Stimulated activated CD4-positive, alpha-beta T cell treated with anti-CD3 and anti-CD28 coated beads, TNF-alpha, amount 100 ng/mL, for 1 hour (primary cell): ENCODE measurements at places on chromosomes 7 and 10.

DNA sequence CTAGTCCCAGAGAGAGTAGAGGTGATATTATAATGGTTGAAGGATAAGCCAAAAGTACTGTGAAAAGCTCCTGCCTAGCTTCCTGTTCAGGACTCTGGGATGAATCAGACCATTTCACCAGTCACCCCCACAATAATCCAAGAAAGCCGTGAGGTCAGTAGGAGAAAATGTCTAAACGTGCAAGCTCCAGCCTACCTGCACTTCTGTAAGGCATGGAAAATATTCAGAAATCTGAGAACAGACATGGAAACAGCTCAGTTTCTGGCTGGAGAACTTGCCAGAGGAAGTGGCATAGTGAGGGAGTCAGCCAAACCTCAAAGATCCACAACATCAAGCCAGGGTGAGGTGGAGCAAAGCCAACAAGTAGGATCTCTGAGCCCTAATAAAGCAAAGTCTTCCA is 58.2 kb downstream of the ELAPOR2 start:
- DNase-seq = no peak

GRCh38 chr7:131039355-131039762 is 288.3 kb upstream of the MKLN1 start:
- no peak for DNase-seq

DNA sequence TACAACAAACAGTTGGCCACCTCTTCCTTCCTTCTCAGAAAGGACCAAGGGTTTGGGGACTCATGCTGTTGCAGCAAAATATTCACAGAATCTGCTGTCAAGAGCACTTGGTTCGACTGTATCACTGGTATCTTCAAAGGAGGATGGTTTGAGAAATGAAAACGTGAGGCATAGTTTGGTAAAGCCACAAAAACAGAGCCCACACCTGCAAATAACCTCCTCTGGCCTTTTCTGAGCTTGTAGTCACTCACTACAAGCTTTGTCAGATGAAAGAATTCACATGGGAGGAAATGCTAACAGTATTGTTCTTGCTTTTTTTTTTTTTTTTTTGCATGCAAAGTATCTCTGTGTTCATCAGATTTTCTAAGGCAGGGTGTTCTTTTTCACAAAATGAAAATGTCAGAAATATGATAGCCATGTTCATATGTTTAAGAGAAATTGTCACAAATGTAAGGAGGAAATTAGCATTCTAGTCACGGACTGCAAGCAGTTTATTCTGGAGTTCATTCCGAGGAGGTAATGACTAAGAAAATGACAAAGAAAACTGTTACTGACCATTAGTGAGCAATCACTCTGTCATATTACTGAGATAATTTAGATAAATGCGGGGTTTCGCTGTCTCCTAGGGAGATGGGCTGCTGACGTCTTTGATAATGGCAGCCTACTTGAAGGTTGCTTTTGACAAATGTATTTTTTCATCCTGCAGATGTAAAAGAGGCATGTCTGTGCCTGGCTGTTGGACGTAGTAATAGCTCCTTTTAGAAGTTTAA is 117.8 kb upstream of the MYO3A start:
- DNase-seq = no peak

DNA sequence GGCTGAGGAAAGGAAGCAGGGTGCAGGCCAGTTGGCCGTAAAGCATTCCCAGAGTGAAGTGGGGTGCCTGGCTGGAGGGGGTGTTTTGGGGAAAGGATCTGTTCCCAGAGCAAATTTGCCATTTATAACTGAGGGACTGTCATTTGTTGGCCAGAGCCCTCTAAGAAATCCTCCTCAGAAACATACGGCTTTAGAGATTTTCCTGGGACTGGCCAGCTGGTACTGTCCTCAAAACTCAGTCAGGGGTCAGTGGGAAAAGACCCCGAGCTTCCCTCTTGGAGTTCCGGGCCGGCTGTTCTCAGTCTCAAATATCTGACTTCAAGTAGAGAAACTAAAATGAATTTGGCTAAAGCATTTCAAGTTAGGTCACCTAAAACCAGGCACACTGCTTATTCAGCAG is 55.9 kb downstream of the ETV1 start:
- no peak for DNase-seq

DNA sequence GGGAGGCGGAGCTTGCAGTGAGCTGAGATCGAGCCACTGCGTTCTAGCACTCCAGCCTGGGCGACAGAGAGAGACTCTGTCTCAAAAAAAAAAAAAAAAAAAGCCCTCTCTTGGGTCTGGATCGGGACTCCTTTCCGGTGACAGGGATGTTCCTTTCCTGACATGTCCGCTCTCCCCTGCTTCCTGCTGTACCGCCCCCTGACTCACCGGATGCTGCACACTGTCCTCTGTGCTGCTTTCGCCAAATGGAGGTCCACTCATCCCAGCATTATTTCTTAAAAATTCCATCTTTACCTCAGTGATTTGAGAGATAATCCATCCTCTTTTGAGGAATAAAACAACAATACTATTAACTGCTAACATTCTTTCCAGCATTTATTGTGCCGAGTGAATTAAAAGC is 113.8 kb upstream of the EEPD1 start:
- no peak for DNase-seq

- no peak for DNase-seq
Observed at GRCh38 chr10:112666094-112666493, 219.1 kb downstream of the VTI1A start.

- DNase-seq = no peak
Observed at GRCh38 chr7:138032770-138033169, 30.9 kb upstream of the CREB3L2 start.

DNA sequence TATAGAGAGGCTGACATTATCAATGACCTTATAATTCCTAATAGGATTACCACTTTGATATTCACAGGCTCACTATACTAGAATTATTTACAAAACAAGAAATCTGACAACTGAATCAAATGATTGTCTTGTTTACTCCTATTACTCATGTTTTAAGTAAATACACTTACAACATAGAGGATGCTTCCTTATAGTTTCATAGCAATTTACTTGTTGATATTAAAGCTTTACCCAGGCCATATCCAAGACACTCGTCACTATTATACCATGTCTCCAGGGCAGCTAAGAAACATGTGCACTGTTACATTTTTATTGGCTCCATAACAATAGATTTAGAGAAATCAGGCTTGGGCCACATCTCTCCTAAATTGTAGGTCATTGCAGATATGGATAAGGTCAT is 276.9 kb downstream of the HGF start:
- no peak for DNase-seq

- DNase-seq = no peak
Observed at GRCh38 chr10:43194266-43194665, 56.0 kb downstream of the CSGALNACT2 start.

DNA sequence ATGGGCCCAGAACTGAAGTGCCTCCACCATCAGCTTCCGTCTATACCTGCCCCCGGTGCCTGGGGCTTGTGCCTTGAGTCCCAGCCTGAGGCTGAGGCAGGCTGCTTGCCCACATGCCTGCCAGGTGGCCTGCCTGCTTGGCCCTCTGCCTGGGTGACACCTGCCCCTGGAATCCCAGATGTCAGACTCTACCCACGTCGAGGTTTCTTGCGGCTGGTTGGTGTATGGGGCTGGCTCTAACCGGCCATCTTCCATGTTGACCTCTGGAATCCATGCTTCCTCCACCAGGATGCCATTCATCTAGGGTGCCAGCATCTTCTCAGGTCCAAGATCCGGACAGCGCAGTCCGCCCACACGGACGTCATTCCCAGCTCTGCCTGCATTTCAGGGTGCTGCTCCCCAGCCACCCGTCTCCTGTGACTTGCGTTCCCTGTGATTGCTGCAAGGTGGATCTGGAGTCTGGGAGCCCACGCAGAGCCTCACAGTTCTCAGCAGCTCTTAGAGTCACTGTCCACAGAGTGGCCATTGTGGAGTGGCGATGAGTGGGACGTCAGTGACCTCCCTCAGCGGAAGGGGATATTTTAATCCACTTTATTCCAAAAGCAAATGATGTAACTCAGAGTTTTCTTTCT is 298.1 kb downstream of the TCERG1L start:
- DNase-seq = no peak

DNA sequence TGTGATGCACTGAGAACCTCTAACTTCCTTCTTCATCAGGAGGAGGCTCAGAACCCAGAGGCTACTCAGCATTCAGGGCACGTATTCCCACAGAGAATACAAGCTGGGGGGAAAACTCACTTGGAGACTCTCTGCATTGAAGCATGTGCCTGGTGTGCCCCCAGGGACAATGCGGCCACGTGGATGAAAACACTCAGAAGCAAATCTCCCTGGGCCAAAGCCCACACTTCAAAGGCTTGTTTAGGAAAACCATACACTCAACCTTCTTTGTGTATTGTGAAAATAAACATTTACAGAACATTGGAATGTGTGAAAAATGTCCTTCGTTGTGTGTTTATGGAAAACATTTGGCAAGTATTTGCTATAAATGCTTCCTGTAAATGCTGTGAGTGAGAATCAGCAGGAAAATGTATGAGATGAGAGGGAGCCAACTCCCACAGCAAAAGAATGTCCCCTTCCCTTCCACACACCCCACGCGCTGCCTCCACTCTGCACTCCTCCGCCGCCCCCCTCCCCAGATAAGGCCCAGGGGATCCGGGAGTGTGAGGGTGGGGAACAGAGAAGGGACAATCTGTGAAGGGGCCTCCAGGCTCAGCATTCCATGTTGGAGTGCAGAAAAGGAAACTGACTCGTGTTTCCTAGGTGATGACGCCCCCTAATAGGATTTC is 339.5 kb downstream of the ELMO1 start:
- DNase-seq = no peak

- no peak for DNase-seq
Observed at GRCh38 chr7:6436385-6436685, 11.4 kb downstream of the DAGLB start.

GRCh38 chr10:3452683-3453361 is 280.2 kb upstream of the PITRM1 start:
- no peak for DNase-seq

GRCh38 chr7:30799206-30799975 is 28.2 kb downstream of the MINDY4 start:
- DNase-seq = no peak

DNA sequence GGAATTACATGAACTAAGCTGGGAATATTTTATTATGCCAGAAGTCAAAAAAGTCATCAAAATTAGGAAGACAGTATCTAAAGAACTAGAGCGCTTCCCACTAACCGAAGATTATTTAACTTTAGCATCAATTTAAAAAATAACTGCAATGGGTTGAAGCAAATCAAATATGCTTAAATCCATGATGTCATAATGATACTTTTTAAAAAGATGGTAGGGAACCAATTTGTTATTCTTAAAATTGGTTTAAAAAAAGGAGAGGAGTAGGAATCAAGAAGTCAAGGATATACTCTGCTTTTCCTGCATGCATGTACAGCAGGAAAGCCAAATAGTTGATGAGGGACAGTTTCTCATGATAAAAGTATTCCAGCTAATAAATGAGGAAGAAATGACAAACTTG is 3.2 kb upstream of the ASAH2 start:
- DNase-seq = no peak

DNA sequence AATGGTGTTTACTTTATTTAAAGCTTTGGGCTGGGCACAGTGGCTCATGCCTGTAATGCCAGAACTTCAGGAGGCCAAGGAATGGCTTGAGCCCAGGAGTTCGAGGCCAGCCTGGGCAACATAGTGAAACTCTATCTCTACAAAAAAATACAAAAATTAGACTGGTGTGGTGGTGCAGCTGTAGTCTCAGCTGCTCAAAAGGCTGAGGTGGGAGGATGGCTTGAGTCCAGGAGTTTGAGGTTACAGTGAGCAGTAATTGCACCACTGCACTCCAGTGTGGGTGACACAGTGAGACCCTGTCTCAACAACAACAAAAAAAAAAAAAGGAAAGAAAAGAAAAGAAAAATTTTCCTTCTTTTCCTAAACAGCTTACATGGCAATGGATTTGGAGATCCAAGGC is 22.0 kb downstream of the SLC16A9 start:
- no peak for DNase-seq

DNA sequence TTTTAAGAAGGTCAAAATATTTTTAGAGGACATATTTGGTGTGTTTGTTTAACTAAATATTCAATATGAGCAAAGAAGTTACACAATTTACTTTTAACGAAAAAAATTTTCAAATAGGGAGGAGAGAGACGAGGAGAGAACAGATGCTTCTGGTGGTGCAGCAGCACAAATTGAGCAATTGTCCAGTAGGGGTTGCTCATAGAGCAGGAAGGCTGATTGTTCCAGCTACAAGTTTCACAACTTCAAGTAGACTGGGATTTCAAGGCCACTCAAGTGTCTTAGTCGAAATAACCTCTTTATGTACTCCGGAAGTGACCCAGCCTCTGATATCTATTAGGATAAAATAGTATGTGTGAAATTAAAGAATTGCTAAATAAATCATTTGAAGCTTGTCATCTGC is 197.9 kb downstream of the HDAC9 start:
- no peak for DNase-seq

DNA sequence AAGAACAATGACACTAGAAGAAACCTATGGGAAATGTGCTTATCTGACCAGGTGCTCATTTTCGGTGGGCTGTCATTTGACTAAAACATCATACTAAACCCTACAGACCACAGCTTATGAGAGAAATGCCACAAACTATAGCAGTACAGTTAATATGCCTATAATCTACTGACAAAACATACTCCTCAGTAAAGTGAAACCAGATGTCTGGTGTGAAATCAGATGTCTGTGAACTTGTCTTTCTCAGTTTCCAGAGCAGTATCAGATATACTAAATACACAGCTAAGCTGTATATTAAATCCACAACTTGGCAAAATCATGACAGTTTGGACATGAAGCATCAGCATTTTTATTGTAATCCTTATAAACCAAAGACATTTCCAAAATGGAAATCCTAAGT is 3.3 kb downstream of the IMMP2L start:
- DNase-seq = no peak

DNA sequence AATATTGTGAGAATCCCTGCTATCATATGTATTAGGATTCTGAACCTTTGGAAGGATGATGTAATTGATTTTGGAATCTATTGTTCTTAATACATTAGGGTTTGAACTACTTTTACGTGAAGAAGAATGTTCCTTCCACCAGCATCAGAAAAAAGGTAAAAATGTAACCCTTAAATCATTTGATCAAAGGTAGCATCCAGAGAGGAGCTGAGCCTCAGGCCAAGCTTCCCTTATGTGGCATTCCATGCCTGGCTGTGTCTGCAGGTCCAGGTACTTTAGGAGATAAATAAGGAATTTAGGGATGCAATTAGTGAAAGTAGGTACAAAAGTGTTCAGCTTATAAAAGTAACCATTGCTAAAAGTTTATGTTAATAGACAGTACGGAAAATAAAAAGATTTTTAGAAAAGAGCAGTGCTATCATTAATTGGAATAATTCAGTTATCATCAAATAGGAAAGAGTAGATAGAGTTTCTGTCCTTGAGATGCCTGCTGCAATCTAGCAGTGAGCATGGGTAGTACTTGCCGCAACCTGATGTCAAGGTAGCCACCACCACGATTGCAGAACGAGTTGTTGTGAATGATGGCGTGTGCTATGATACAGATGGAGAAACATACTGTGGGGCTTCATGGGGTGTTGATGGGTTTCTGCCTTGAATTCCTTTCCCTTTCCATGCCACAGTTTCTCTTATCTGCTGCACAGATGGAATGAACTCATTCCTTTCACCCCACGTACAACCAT is 228.8 kb downstream of the GATA3 start:
- DNase-seq = no peak
